Stimulated activated CD4-positive, alpha-beta T cell treated with anti-CD3 and anti-CD28 coated beads, TNF-alpha, amount 100 ng/mL, for 1 hour (primary cell): ENCODE measurements at places on chromosomes 6 and 20.

DNA sequence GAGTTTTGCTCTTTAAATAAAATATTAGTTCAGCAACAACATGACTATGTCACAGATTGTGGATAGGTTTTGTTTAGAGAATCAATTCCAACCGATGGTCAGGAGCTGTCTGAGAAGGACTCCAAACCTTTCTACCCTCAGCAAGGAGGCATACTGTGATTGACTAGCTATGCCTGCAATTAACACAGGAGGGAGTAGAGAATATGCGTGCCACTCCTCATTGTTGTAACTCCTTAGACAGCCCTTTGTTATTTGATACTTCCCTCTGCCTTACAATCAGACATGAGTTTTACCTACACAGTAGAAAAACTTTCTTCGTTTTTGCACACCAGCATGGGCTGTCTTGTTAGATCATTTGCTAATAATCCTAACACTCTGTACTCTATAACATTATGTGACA is 796.5 kb downstream of the PRIM2 start:
- no peak for DNase-seq

DNA sequence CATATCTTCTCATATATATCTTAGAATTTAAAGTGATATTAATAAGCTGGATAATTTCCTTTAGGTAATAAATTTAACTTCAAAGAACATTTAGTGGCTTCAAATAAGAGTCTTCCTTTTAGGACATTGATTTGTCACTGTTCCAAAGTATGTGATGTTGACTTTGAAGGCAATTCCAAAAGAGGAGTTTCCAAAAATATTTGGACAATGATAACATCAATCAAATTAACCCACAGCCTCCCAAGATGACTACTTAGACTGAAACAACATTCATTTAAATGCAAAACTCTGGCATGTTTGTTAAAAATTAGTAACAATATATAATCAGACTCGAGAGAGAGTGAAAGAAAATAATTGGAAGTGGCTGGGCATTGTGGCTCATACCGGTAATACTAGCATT is 211.1 kb downstream of the OGFRL1 start:
- DNase-seq, result no peak

DNA sequence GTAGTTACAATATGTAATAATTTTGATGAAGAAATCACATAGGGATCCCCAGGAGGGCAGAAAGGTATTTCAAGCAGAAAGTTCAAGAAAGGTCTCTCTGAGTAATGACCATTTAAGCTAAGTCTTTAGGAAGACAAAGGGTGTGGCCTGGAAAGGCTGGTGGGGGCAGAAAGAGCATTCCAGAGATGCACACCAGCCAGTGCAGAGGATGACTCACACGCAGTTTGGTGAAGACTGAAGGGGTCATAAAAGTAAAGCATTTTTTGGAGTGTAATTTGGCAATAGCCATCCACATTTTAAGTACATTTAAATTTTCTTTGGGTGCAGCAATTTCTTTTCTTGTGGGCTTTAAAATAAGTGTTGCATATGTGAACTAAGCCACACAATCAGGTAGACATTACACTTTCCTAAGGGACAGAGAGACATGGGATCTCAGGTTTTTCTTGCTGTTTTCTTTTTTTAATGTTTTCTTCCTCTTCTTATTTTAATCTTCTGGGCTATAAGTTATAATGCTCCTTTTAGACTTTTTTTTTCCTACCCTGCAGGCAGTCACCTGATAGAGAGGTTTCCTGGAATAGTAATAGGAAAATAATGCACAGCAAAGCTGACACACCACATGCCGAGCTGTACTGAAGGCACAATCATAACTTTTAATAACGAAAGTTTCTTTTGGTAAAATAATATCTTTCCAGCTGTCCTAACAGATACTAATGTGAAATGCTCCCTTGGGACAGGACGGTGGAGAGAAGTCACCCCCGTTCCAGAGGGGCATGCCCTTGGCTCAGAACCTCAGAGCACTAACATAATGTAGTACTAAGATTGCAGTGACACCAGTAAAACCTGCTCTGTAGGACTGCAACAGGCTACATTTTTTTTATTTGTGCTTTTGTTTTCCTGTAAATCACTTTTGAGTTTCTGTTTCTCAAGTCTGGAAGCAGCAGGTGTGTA is 49.6 kb upstream of the PTPRK start:
- no peak for DNase-seq

DNA sequence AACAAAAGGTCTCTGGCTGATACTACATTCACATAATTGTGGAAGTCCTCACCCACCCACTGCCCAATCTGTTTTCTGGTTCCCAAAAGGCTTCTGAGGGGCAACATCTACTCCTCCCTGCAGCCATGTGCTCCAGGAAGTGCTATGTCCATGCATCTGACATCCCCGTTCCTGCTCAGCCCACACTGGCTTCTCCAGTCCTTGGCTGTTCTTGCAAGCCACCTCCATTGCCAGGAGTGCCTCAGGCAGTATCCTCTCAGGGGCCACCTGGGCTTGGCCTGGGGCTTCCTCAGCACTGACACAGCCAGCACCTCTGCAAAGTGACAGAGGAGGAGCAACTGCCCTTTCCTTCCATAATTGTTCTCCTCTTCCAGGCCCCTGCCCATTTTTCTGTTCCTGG is 18.3 kb downstream of the ARHGAP18 start:
- DNase-seq, result no peak
